ENCODE measurements at places on chromosomes 6 and 20.
A peak's percentile ranks its signal among the peaks of the same experiment; 100 is the strongest.

GRCh38 chr6:140364916-140365315 is 990.5 kb upstream of the CITED2 start:
- no peak for DNase-seq

DNA sequence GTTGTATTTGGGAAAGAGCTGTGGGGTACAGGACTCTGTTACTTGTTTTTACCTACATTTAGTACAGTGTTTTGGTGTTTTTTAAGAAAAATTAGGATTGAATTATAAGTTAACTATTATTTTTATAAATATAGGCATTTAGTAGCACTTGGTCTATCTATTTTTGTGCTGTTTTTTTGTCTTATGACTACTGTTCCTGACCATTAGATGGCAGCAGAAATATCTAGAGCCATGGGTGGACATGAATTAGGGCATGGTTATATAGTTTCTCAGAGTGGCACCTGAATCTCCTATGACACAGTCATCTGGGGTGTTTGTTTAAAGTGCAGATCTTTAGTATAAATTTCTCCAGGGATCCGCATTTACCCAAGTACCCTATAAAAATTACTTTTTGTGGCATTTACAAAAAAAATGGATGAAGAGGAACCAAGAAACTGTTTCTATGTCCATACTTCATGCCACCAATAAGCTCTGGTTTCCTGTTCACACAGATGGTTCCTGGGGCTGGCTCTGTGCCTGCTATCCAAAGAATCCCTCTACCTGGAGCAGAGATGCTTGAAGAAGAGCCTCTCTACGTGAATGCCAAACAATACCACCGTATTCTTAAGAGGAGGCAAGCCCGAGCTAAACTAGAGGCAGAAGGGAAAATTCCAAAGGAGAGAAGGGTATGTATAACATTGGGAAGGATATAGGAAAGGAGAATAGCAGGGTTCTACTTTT is 19.8 kb downstream of the NFYA start:
- peak; percentile 53 for DNase-seq

GRCh38 chr6:45816674-45817297 is 198.9 kb downstream of the CLIC5 start:
- DNase-seq, result no peak

DNA sequence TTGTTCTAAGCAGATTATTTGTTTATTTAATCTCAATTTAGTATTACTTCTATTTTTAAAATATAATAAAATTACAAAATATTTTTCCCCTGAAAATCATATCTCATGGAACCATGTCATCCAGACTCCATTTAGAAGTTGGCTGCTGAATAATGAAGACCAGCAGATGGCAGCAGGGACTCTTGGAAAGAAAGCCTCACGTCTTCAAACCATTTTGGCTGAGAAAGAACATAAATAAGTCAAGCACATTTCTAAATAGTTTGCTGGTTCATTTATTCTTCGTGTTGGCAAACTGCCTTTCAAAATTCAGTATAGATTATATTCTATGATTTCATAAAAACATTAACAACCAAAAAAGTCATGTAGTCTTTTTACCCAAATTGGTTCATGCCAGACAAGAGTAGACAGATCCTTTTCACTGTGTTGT is 71.7 kb downstream of the RCAN2 start:
- peak; percentile 31 for DNase-seq

DNA sequence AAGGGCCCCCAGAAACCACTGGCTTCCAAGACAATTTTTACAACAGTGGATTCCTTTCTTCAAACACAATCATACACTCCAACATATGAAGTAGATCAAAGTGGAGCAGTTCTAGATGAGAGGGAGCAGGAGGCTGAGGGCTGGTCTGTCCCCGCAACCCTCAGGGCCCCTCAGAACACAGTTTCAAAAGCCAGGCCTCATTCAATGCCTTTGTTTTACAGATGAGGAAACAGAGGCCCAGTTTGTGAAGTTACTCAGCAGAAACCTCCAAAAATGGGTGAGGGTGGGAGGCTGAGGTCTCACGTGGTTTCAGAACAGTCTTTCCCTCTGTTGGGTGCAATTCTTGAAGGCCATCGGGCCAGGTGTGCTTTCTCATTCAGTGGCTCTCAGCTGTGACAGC is 134.9 kb downstream of the SCML4 start:
- DNase-seq, result no peak

GRCh38 chr6:7541175-7542064 is at the start of gene DSP:
Gene DSP, plus strand, starts transcription at chr6:7541671. Its CDS starts 245 bp downstream, at chr6:7541916.
- peak; percentile 15 for DNase-seq

DNA sequence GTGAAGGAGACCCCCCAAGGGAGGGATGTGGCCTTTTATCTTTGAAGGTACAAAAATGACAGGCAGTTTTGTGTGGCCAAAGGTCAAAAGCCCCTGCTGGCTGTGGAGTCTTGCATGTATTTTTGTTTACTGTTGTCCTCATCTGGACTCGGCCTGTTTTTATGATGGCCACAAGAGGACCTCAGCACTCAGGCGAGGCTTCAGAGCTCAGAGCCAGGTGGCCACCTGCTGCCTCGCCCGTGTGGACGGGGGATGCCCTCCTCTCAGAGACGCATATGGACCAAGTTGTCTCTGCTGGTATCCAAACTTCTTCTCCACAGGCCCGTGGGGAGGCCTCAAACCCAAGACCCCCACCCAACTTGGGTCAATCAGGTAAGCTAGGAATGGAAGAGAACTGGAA is 118.2 kb downstream of the DACT2 start:
- no peak for DNase-seq

DNA sequence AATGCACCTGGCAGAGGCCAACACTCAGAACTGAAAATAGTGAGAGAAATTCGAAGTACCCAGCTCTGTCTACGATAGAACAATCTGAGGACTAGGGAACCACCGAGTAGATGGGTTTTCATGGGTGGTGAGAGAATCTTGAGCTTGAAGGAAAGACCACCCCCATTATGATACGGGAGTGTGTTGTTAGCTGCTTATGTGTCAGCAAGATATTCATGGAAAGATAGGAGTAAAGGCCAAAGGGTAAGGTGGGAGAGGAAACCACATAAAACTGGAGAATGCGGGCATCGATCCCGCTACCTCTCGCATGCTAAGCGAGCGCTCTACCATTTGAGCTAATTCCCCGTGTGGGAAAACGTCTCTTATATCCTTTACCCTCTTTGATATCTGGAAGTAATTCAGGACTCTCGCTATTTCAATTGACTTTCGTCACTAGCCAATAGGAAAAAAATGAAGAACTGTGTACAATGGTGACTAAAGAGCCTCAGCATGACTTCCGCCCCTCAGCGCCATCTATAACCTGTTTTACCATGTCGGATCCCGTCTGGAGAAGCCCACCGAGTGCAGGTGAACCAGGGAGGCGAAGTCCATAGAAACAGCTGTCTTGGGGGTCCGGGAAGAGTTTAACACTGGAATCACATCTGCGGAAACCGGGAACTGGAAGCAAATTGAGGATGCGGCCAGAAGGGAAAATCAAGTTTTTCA is 25.0 kb upstream of the ABT1 start:
- peak; percentile 86 for DNase-seq

DNA sequence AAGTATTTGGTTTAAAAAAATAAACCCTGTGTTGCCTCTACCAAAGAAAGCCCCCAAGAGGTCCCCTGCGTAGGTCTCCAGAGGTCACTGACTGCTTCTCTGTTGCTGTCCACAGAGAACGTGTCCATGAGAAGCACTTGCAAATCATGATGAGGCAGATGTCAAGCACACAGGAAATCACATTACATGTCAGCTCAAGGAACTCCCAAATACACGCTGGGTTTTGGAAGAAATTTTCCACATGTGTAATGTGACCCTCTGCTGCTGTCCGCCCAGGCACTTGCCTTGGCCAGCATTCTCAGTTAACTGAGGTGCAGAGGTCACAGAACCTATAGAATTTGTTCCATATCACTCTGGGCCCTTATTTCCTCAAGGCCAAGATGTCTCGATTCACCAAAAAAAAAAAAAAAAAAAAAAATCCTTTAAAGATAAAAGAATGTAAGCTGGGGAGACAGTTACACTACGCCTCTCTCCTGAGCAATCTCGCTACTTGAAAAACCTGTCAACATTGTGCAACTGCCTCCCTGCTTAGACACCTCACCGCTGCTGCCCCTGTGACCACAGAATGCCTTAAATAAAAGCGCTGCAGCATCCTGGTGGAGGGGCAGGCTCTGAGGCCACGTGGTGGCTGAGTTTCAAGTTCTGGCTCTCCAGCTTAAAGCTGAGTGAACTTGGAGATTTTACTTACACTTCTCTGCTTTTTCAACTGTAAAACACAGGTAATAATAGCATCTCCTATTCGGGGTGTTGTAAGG is 42.3 kb downstream of the SLC22A23 start:
- DNase-seq, result no peak

DNA sequence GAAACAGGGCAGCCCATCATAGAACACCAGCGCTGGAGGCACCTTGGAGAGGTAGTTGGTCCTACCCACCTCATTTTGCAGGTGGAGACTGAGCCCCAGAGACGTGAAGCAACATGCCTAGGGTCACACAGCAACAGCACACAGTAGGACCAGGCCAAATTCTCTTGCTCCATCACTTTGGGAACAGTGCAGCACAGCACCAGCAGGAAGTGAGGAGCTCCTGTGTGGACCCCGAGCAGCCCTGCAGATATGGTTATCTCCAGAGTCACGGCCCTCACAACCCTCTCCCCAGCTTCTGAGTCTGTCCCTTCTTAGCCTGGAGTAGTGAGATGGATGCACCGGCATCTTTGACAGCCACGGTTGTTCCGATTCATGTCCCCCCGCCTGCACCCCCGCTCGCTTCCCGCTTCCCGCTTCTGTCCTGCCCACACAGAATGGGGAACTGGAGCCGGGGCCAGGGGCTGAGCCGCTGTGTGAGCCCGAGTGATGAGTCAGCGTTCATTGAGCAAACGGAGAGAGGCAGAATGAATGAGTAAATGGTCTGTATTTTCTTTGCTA is 72.6 kb upstream of the DUSP22 start:
- DNase-seq, result no peak

GRCh38 chr20:13741879-13742278 is 42.8 kb downstream of the ESF1 start:
- no peak for DNase-seq

- DNase-seq, result no peak
These were observed 89.9 kb upstream of the PTCHD4 start for GRCh38 chr6:48200869-48201390.

DNA sequence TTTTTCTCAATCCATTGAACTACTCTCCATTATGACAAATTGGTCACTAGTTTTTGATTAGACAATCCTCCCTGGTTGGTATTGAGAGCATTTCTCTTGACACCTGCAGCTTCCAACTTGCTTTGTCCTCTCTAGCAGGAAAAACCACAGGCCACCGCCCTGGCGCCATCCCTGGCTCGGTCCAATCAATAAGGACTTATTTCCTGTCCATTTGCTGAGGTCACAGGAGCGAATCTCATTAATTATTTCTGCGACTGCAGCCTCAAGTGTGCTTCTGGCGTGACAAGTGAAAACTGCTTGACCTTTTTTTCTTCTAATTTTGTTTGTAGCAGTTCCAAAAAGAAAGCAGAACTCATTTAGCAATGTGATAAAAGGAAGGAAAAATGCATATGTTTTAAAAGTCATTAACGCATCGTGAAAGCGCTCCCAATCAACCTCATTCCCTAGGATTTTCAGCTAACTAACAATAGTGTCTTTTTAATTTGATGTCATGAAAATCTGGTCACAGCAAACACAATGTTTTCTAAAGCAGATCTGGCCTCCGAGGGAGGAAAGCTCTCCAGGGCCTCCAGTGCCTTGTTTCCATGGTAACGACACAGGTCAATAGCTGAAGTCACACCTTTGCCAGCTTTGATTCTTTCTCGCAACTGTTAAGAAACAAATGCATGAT is 39.0 kb upstream of the BEND3 start:
- DNase-seq, result no peak

GRCh38 chr6:34970957-34971356 is 81.9 kb downstream of the ANKS1A start:
- peak; percentile 43 for DNase-seq

DNA sequence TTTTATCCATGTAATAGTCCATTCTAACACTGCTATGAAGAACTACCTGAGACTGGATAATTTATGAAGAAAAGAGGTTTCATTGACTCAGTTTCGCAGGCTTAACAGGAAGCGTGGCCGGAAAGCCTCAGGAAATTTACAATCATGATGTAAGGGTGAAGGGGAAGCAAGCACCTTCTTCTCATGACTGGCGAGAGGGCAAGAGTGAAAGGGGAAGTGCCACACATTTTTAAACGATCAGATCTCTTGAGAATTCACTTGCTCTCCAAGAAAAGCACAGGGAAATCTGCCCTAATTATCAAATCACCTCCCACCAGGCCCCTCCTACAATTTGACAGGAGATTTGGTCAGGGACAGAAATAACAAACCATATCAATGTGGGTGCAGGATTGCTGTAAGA is 859.7 kb downstream of the EPHA7 start:
- DNase-seq, result no peak

- DNase-seq, result no peak
These were observed 49.8 kb upstream of the ENPP5 start for GRCh38 chr6:46220352-46221221.

GRCh38 chr6:170253226-170253909 is 37.5 kb downstream of the DLL1 start:
- no peak for DNase-seq

- no peak for DNase-seq
These were observed 43.1 kb downstream of the GNAS start for GRCh38 chr20:58895448-58896180.
